ENCODE measurements at places on chromosomes 2 and 18.

DNA sequence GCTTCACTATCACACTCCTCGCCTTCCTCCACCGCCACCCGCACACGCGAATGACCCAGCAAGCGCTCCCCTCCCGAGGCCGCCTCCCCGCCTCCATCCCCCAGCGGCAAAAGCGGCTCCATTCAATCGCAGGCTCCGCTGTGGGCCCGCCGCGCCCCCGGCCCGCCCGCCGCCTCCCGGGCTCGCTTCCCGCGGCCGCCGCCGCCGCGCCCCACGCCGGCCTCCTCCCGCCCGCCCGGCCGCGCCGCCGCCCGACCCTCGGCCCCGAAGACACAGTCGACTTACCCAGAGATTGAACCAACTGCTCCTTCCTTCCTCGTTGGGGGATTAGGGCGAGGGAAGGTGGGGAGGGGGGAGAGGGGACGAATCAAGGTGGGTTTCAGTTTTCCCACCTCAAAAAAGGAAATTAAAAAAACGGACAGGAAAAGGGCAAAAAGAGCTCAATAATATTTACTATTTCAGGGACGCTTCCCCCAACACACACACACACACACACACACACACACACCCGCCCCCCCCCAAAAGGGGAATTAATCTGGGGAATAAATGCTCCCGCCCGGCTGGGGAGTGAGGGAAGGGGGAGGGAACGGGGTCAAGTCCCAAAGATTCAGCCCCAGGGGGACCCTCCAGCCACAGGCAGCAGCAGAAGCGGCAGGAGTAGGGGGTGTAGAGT, 743 bp downstream of the XPO1 start:
- no peak for DNase-seq

GRCh38 chr2:84849271-84849952, 31.5 kb downstream of the TRABD2A start:
- peak; percentile 23 for DNase-seq

DNA sequence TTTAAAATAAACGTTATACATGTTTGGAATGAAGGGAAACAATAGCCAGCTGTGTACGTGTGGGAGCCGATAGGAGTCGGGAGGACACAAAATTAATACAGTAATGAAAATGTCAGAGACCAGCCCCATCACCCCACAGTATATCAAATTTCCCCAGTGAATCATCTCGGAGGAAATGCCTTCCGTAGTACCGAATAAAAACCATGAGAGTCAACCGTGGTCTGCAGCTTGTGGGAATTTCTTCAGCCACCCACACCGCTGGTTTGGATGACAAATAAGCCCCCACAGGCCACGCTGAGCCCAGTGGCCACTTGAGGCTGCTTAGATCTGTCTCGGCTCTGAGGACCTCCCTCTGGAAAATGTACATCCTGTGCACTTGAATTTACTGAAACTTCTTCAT, 133.7 kb downstream of the COL6A3 start:
- no peak for DNase-seq

GRCh38 chr2:224847381-224847780, 131.2 kb upstream of the CCDC195 start:
- DNase-seq, result no peak

GRCh38 chr2:70756128-70756527, 11.9 kb downstream of the ADD2 start:
- no peak for DNase-seq

DNA sequence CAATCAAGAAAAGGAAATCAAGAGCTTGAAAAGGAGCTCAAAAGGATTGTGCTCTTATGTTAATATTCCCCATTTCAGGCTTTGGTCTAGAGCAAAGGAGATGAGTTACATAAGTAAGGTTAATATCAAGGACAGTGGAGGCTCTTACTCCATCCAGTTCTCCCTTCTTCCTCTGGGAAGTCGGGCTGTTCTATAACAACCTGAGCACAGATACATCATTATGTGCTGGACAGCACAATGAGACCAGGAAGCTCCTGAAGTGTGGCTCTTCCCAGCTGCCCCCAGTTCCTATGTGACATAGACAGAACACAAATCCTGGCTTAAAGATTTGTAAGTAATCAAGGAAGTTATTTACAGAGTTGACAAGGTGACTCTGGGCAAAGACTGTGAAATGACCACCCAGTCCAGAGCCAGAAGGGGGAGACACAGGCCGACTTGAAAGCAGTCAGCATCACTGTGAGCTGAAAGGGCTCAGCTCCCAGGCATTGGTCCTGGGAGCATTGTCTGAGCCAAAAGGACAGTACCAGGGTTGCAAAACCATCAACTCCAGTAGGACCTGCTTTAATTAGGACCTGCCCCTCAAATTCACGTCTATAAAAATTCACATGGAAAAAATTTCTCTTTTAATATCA, 917.6 kb upstream of the ACVR2A start:
- no peak for DNase-seq

DNA sequence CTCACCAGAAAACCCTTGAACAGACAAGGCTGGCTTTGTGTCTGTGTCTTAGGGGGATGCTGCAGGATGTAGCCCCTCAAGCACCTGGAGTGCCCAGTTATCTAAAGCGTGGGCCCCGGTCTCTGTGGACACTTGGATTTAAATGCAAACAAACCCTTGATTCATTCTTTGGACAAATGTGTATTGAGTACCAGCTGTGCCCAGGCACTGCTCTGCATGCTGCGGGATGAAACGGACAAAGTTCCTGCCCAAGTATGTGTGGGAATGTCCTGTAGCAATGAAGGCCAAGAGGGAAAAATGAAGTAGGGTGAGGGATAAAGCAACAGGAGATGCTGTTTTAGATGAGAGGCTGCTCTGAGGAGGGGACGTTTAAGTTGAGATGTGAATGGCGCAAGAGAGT, 53.9 kb downstream of the BOLA3 start:
- DNase-seq, result no peak

DNA sequence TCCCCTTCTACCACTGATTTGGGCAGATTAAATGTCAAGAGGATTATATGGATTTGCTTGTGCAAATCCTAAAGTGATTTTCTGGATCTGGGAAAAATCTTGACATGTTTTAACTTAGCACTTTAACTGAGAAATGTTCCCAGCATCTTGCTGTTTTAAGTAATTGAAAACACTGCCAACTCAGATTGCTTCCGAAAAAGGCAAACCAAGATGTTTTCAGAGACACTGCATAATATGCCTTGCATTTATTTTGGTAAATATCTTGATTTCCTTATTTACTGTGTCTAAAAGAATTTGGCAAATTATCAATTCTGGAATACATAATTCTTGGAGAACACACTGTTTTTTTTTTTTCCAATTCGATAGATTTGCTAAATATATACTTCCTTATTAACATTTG, 385.0 kb upstream of the FAM98A start:
- no peak for DNase-seq

DNA sequence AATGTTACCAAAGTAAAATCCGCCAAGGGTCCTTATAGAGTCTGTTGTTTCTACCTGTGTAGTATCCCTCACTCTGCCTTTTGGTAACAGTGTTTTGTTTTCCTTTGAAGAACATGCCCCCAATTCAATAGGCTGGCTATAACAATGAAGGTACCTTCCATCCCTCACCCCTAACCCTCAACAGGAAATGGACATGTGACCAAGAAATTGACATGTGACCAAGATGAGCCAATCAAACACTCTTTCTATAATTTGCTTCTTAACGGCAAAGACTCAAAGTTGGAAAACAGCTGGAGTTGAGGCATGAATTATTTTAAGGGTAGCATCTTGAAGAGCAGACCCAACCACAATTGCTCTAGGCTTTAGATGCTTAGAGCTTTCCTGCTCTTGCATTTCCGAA, 5.4 kb upstream of the MREG start:
- DNase-seq, result no peak

GRCh38 chr18:73479477-73479876, 611.7 kb upstream of the NETO1 start:
- no peak for DNase-seq

DNA sequence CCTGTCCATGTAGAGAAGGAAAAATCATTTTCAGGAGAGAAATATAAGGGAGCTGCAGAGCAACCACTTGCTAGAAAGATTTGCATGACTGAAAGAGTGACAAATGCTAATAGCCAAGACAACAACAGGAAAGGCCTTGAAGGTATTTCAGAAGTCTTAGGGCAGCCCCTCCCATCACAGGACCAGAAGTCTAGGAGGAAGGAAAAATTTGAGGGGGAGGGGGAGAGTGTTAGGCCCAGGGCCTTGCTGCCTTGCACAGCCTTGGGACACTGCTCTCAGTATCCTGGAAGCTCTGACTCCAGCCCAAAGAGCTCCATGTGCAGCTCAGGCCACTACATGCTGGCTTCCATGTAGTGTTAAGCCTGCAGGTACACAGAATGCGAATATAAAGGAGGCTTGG, 266.9 kb downstream of the GLI2 start:
- no peak for DNase-seq

GRCh38 chr2:160747501-160748170, 254.0 kb upstream of the RBMS1 start:
- no peak for DNase-seq

- no peak for DNase-seq
Observed at GRCh38 chr2:59887366-59887765, 666.1 kb downstream of the BCL11A start.
